Stimulated activated CD4-positive, alpha-beta T cell treated with anti-CD3 and anti-CD28 coated beads, Interleukin-1b, Interleukin-23, amount 100 ng/mL, for 24 hours (primary cell): ENCODE measurements at places on chromosomes 5 and 9.

DNA sequence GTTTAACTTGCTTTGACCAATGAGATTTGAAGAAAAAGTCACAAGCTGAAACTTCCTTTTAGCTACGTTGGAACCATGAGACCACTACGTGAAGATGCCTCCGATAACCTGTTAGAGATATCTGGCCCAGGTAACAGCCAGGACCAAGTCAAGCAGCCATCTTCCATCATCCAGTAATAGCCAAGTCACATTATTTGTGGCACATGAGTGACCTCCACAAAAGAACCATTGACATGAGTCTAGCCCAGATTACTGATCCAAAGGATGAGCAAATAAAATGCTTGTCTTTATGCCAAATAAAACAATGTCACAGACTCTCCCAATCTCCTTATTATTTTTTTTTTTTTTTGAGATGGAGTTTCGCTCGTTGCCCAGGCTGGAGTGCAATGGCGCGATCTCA is 1.6 kb downstream of the DEPDC1B start:
- no peak for DNase-seq

DNA sequence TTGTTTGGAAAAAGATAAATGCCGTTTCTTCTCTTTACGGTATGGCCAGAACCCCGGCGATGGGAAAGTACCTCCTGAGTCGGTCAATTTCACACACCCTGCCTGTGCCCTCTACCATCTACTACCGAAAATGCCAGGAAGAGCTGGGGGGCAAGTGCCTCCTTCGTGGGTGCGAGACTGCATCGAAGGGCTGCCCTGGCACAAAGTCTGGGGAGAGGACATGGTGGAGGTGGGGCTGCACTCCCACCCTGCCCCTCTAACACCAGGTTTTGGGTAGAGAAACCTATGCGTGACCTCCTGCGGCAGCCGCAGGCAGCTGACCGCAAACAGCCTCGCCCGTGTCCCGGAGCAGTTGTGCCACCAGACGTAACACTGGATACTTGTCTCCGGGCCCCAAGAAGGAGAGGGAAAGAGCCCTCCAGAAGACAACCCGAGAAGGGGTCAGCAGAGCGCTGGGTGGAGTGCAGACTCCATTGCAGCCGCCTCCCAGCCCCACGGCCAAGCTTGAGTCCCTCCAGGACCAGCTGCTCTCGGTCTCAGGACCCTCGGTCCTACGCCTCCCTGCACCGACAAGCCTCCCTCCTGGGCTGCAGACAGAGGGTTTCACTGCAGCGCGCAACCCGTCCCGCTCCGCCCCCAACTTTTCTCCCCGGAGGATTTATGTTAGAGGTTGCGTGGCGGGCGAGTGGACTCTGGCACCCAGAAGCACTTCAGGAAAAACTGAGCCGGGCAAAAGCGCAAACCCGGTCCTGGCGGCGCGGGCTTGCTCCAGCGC is 823 bp upstream of the PRDM6 start:
- DNase-seq = no peak

DNA sequence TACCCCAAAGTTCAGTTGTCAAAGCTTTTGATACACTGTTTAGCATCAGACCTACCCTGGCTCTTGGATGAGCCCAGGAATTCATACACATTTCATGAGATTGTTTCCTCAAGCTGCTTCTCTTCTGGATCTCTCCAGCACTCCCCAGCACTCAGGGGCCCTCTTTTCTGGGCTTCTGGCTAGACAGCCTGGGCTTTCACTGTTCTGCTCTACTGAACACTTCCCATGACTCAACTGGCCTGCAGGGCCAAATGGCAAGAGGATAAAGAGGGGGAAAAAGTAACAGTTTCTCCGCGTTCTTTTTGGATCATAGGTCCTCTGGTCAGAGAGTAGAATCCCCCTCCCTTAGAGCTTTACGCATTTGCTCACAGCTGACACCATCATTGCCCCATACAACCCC is 20.9 kb upstream of the LURAP1L start:
- no peak for DNase-seq

GRCh38 chr9:82680179-82680935 is 382.6 kb downstream of the RASEF start:
- DNase-seq = no peak

DNA sequence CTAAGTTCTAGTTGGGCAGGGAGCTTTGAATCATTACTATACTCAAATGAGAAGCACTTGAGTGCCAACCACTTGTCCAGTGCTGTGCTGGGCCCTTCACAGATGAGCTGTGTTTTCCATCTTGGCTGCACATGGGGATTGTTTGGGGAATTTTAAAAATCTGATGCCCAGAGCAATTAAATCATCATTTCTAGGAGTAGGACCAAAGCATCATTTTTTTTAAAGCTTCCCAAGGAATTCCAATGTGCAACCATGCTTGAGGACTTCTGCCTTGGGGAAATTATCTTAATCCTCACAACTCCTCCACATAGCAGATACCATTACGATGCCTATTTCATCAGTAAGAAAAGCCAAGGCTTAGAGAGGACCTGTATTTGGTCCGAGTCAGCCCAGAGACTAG is 131.4 kb downstream of the TMEM174 start:
- DNase-seq = no peak

- DNase-seq = no peak
Measured at GRCh38 chr5:125014202-125014601, 267.8 kb upstream of the ZNF608 start.

DNA sequence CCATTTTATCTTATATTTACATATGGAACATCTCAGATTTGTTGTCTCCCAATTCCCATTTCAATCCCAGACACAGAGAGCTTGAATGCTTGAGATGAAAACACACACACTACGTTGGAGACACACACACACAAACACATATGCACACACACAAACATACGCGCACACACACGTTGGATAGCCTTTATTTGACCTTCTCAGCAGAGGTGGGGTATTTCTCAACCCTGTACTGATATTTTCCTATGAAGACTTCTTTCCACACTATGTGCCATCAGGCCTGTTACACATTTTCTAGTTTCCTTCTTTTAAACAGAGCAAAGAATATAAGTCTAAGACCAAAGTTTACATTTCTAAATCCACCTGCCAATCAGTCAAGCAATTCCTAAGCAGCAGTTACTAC is 291.0 kb downstream of the TAF11L14 start:
- no peak for DNase-seq

GRCh38 chr5:144864118-144864517 is 693.4 kb downstream of the KCTD16 start:
- DNase-seq = no peak
